Glomerular endothelial cell (primary cell): ENCODE measurements at places on chromosomes 4 and X.

- DNase-seq: no peak
Measured at GRCh38 chr4:158741326-158742021, 18.3 kb upstream of the PPID start.

DNA sequence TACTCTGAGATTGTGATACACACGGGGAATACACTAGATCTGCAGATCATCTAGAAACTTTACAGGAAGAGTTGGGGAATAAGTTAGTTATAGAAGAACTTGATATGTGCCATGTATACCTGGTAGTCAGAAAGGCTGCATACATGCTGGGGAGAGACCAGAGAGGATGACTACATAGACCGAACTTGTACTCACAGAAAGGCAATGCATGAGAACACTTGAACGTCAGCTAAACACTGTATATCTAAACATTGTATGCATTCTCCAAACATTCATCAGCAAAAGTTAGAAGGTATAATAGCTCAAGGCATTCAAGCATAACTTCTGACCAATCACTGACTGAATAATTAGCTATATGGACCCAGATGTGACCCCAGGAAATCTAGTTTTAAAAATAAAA, 78.0 kb upstream of the PDHA2 start:
- DNase-seq: no peak

GRCh38 chr4:41176340-41176739, 38.0 kb downstream of the APBB2 start:
- DNase-seq: no peak

DNA sequence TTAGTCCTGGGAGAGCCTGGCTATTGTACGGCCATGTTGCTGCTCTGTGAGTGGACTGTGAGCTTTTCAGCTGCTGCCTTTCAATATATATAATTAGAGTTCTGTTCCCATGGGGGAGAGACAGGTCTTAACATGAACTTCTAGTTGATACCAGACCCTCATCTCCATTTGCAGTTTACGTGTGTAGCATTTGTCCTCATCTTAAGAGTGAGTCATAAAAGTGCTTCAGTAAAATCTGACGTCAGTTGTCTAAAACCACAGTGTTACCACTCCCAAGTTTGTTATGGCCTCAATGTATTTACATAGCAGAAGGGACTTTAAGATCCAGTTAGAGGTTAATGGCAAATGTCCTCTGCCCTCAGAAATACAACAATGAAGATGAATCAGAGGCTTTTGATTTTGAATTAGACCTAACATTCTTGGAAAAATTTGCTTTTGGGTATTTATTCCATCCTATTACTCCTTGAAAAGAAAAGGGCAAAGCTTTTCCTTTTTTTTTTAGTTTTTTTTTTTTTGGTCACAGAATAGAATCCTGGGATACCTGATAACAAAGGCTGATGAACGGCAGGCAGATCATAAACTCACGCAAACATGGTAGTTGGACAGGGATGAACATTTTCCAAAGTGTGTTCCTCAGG, 38.6 kb downstream of the PHOX2B start:
- no peak for DNase-seq

DNA sequence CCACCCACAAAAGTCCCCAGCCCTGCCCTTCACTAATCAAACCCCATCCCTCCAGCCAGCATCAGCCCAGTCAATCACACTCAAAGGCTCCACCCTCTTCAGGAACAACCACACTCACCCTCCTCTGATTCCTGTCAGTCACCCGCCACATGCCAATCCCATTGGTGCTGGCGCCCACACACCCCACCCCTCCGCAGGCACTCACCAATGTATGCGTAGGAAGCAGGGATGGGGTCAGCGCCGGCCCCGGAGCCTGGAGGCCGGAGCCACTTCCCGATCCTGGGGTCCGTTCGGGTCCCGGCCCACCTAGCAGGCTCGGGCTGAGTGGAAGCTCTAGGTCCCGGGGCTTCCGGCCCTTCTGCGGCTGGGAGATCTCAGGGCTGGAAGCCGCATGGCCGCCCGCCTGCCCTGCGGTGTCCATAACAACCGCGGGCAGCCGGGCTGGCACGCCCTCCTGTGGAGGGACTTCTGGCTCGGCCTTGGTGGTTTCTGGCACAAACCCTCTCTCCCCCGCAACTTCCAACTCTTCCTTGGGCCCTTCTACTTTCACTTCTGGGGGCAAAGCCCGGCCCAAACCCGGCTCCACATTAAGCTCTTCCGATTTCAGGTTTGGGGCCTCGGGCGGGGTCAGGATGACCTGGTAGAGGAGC, 7.9 kb upstream of the CFP start:
- DNase-seq: no peak

DNA sequence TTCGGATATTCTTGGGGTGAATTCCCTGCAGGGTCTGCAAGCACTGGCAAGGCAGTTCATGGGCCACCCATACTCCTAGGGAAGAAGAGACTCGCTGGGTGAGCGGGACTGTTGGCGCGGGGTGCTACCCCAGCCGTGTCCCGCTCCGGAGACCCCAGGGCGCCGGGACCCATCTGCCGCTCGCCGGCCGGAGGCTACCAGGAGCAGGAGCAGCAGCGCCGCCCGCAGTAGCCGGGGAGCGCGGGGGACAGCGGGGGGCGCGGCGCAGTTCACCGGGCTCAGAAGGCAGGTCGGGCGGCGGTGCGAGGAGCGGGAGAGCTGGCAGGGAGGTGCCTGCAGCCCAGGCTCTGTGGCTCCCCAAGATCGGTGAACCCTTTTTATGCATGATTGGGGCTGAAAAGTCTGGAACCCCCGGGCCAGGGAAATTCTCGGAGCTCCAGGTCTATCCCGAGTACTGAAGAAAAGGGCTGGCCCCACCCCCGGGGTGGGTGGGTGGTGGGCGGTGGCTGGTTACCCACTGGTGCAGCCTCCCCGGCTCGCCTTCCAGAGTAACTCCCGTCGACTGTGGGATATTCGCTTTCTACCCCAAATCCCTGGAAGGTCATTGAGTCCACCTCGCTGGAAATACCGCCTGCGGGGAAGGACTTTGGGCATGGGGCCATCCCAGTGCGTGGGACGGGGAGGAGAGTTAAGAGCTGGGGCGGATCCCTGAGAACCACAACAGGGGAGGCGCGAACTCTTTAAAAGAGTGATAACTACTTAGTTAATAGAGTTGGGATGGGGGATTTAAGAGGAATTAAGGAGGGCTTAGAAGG, 37.6 kb downstream of the PF4 start:
- no peak for DNase-seq

DNA sequence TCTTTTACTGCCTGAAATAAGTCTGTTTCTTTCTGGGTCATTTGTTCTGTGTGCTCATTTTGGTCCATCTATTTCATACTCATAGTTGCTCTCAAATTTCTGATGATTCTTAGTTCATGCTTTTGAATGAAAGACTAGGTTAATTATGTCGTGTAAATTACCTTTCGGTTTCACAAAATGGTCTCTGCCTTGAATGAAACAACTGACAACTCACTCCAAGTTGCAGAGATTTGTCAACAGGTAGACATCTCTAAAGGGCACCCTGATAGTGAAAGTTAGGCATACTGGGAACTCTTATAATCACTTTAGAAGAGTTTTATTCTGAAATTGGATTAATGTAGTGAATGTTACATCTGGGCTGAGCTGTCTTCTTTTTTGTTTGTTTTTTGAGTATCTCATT, 726.9 kb downstream of the PDHA2 start:
- DNase-seq: no peak

GRCh38 chr4:2694691-2695090, 61.4 kb downstream of the TNIP2 start:
- DNase-seq: no peak

DNA sequence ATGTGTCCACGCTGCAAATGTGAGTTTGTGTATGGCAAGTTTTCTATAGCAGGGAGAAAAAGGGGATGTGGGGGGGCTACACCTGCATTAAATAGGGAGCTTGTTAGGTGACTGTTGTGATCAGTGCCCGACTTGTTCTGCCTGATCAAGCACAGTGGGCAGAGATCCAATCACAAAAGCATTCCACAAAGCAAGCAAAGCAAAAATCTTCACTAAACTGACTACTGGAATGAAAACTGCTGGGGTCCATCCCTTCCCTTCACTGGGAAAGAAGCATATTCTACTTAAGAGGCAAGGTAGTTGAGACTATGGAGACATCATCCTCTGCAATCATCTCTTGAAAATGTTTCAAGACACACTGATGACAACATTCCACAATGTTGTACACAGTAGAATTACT, 5.2 kb downstream of the IRS4 start:
- DNase-seq: no peak

DNA sequence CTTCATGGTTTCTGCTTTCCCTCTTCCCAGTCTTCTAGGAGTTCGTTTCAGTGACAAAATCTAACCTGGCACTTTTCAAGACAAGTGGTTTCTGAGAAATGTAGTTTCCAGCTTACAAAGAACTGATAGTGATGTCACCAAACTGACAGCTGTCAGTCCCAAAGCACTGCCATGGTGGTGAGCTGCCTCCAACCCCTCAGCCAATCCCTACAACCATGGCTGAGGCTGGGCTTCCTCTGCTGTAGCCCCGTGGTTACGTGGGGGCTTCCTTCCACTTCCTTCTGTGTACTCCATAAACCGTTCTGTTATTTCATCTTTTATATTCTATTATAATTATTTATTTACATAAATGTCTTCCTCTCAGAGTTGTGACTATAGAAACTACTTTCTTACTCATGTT, 198.6 kb upstream of the AGA start:
- DNase-seq: no peak

- no peak for DNase-seq
Measured at GRCh38 chrX:133916984-133917722, 68.2 kb downstream of the GPC3 start.

GRCh38 chrX:105648732-105649131, 173.6 kb upstream of the NRK start:
- no peak for DNase-seq

DNA sequence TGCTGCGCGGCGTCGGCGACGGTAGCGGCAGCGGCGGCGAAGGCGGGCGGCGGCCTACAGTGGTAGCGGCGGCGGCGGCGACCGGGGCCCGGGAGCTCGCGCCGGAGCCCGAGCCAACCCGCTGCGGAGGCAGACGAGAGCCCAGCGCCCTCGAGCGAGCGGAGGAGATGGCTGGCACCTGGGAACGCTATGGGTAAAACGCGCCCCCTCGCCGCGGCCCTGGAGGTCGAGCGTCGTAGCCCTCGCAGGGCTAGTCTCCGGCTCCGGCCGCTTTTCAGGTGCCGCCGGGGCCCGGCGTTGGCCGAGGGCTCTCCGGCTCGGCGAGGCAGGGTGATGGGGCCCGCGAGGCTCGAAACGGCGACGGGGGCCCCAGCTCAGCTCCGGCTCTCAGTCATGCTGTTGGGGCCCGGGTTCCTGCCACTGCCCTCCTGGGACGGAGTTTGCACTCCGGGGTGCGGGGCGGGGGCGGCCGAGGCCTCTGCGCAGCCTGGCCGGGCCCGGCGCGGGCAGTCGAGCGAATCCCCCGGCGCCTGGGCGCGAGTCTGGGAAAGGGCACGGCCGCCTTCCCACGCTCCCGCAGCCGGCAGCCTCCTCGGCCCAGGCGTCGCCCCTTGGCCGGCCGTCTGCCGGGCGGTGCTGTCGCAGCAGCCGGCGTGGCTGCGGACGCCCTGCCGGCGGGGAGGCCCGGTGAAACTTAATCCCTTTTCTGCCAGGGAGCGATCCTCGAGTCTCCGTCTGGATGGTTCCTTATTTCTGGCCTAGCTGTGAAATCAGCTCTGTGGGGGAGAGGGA, 768 bp downstream of the MID2 start:
- DNase-seq: no peak

- no peak for DNase-seq
Measured at GRCh38 chr4:163976588-163976987, 482.1 kb downstream of the TMA16 start.

- DNase-seq: no peak
Measured at GRCh38 chrX:78527263-78527662, 131.9 kb downstream of the RTL3 start.

GRCh38 chr4:173151496-173151895, 17.1 kb upstream of the GALNT7 start:
- no peak for DNase-seq

DNA sequence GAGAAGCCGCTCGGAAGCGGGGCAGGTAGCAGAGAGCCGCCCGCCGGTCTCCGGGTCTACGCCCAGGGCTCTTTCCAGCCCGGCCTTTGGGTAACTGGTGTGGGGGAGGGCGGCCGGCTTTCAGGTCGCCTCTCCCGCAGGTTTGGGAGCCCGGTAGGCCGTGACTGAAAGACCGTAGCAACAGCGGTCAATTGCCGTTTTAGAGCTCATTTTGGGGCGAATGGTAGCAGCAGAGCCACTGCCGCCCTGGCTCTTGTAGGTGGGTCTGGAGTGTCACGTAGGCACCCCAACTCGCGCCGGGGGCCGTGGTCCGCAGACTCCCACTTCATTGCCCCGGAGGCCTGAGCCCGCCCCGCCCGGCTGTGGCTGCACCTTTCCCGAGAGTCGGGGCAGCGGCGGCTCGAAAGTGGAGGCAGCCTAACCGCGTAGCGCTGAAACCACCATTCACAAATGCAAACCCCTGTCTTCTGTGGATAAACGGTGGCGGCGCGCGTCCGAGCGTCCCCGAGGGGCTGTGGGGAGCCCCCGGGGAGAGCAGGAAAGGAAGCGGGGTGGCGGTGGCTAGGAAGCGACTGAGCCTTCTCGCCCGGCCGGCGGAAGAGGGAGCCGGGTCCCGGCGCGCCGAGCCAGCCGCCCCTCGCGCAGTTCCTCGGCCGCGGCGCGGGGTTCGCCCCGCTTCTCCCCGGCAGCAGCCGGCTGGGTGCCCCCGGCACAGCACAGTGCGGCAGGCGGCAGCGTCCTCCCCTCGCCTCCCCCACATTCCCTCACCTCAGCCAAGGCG, 2185.1 kb upstream of the TENM3 start:
- DNase-seq: no peak

- no peak for DNase-seq
Measured at GRCh38 chrX:151752847-151753246, 18.3 kb downstream of the CNGA2 start.

- no peak for DNase-seq
Measured at GRCh38 chr4:189656641-189657040, 284.0 kb upstream of the FRG1 start.

GRCh38 chr4:54102531-54103106, 2.7 kb downstream of the GSX2 start:
- no peak for DNase-seq

DNA sequence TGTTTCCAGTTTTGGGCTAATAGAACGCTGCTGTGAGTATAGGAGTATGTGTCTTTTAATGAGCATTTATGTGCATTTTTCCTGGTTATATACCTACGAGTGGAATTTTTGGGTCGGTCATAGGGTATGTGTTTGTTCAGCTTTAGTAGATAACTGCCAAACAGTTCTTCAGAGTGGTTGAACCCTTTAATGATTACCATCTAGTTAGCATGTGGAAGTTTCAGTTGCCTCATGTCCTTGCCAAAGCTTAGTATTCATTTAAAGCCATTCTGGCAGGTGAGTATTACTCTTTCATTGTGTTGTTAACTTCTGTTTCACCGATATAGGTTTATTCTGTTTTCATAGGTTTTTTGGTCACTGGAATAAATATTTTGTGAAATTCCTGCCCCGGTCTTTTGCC, 229.1 kb downstream of the ARHGAP10 start:
- no peak for DNase-seq

GRCh38 chr4:1291091-1291490, 1.4 kb downstream of the MAEA start:
- DNase-seq: no peak

- DNase-seq: no peak
Measured at GRCh38 chr4:148779771-148780170, 337.6 kb upstream of the NR3C2 start.

GRCh38 chr4:19831644-19832285, 419.9 kb upstream of the SLIT2 start:
- DNase-seq: no peak
